H54 (cell line): ENCODE measurements at places on chromosomes 11 and 22.

DNA sequence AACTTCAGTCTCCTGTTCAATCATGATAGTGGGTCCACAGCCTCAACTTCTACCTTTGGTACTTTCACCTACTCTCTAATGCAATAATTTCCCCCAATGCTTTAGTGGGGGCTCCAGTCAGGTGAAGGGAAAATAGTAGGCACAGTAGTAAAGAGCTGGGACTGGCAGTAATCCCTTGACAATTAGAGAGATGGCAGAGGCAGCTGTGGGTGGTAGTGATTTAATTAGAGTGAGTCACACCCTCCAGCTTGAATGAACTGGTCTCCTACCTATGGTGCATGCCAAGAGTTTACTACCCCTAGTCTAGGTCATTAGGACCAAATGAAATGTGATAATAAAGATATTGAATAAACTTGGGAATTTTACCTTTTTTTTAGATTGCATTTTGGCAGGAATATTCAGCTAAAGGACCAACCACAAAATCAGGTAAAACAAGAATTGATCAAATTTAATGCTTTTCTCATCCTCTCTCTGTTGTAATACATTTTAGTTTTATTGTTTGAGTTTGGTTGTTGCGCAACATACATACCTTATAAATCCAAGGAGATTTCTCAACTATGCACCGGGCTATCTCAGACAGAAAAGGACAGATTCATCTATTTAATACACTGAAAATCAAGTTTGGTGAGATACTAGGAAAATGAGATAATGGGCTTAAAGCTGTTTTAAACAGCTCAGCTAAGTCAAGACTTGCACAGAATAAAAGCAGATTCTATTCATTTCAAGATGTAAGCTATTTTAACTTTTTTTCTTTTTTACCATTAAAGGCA, 9.0 kb downstream of the PRRG4 start:
- DNase-seq, result no peak

GRCh38 chr22:19406281-19406811, 25.2 kb downstream of the HIRA start:
- no peak for DNase-seq

GRCh38 chr11:15886299-15886698, 470.0 kb downstream of the SOX6 start:
- DNase-seq, result no peak

GRCh38 chr11:68312780-68313573, 586 bp downstream of the LRP5 start:
- no peak for DNase-seq

DNA sequence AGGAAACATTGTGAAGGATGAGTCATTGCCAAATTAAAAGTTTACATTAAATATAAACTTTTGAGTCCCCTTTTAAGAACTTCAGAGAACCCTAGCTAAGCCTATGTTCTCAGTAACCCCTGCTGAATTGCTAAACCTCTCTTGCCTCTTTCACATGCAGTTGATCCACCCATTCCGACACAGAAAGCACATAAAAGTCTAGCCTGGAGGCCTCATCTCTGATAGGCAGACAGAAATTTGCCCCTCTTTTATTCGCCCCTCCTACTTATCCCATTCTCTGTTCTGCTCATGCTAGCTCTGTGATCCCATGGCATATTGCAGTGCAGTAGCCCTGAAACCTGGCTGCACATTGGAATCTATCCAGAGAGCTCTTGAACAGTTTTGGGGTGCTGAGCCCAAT, 58.2 kb upstream of the PDE3B start:
- no peak for DNase-seq

GRCh38 chr11:113241636-113242054, 72.7 kb upstream of the TTC12 start:
- no peak for DNase-seq

- DNase-seq, result no peak
Measured at GRCh38 chr11:88357323-88358039, 19.9 kb upstream of the CTSC start.

DNA sequence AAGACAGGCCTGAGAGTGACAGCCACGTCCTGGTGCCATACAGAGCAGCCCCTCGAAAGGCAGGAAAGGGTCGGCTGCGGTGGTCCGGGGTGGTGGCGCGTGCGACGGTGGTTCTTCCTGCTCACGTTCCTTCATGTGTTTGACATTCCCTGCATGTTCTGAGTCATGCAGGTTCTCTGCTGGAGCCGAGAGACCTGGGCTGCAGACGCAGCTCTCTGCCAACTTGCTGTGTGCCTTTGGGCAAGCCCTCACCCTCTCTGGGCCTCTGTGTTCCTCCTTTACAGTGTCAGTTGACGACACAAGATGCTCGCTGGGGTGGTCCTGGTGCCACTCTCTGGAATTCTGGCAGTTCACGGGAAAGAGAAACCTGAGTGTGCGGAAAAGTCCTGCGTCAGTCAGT, 12.0 kb downstream of the ARHGAP8 start:
- DNase-seq, result no peak

DNA sequence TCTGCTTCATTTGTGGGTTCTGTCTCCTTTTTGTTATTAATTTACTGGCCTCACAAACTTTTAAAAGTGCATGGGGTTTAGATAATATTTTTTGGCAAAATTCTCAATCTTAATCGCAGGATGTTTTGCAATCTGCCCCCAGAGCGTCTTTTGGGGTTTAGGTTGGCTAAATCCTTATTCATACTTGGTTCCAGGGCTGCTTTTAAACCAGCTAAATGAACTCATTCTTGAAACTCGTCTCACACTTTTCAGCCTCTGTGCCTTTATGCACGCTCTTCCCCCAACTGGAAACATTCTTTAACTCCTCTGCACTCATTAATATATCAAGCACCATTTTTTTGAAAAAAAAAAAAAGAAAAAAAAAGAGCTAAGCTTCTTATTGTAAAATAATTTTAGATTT, 131.7 kb downstream of the KIF18A start:
- DNase-seq, result no peak

DNA sequence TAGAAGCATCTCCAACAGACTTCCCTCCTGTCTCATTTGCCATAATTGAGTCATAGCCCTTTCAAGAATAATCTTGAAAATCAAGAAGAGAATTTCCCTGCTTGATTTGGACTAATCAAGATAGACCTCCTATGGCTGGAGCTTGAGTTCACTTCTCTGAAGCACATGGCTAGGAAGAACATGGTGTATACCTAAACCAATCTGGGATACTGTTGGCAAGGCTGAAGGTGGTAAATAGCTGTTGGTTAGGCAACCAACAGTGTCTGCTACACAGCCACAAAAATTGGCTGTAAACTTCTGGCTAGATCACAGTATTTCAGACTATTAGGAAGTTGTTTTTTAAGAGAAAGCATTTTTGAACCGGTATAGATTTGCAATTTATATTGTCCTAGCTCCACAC, 4.9 kb downstream of the CRYAB start:
- DNase-seq, result no peak

DNA sequence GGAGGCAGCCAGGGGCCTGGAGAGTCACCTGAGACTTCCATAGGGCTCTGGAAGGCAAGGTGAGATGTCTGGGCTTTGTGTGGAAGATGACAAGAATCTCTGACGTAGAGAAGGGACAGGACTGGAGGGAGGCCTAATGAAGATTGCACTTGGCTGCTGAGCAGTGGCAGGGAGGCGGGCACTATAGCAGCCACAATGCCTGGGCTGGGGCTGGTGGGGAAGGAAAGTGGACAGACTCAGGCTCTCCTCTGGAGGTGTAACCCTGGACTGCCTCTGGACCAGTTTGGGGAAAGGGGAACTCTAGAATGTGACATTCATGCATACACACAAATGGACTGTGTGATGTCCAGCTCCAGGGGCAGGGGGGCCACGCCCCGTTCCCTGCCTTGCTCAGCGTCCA, 34.3 kb upstream of the CYP2D6 start:
- DNase-seq, result no peak

DNA sequence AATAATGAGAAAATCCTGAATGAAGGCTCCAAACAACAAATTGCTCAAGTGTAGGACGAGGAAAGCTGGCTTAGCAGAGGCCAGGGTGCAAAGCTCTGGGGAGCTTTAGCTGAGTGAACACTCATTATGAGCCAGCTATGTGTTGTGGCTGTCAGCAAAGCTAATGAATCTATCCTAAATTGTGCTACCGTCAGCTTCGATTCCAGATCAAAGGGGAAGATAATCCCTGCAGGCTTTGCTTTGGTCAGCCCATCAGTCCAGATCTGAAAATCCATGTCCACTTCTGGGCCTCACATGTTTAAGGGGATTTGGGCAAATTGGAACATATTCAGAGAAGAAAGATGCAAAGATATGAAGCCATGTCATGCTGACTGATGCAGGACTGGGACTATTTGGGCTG, 180.9 kb upstream of the ZBED5 start:
- no peak for DNase-seq
